Esophagus muscularis mucosa (tissue), 4 donors: ENCODE measurements at places on chromosomes 12 and 14. TPM values are rescaled to one million over a fixed set of nuclear protein-coding genes. Genes with fewer than 3 reads are reported as not detected.
A peak's percentile ranks its signal among the peaks of the same experiment; 100 is the strongest.

The SELPLG gene
- total RNA-seq: 7.2 TPM

- DNase-seq: no peak
These were observed 7.4 kb downstream of the TMEM120B start for GRCh38 chr12:121719926-121720414.

DNA sequence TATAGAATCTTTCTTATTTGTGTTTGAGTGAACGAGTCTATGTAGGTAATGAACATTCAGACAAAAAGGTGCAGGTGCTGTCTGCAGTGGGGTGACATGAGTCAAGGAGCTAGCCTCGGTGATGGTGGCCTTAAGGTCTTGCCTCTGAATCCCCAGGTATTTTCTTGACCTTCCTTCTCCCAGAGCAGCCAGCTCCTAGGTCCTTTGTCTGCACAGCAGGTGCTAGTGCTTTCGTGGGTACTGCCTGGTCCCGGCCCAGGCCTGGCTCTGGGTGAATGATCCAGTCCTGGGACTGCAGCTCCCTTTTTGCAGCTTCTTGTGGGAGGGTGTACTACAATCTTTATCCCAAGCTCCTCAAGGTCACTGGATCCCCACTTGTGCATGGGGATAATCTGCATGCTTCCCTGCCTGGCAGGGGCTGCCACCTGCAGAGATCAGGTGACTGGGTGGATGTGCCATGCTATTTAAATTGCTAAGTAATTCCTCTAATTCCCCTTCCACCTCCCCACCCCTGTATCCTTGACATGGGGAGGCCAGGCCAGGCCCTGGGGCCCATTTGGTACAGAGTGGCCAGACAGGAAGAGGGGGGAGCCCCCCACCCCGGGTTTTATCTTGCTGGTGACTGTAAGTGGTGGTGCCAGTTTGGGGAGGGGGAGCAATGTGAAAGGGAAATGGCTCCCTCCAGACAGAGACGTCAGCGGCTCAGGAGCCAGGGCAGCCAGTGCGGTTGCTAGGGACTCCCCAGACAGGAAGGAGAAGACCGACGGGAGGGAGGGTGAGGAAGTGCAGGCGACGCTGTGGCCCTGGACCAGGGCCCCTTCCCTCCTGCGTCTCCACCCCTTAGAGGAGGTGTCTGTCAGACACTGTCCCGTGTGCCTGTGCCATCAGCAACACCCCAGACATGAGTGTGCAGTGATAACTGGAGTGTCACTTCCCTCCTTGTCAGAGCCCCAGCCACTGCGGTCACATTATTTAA lies 6.7 kb downstream of the VASH1 start:
- no peak for DNase-seq

The TARBP2 gene
- 12.7 TPM for total RNA-seq

DNA sequence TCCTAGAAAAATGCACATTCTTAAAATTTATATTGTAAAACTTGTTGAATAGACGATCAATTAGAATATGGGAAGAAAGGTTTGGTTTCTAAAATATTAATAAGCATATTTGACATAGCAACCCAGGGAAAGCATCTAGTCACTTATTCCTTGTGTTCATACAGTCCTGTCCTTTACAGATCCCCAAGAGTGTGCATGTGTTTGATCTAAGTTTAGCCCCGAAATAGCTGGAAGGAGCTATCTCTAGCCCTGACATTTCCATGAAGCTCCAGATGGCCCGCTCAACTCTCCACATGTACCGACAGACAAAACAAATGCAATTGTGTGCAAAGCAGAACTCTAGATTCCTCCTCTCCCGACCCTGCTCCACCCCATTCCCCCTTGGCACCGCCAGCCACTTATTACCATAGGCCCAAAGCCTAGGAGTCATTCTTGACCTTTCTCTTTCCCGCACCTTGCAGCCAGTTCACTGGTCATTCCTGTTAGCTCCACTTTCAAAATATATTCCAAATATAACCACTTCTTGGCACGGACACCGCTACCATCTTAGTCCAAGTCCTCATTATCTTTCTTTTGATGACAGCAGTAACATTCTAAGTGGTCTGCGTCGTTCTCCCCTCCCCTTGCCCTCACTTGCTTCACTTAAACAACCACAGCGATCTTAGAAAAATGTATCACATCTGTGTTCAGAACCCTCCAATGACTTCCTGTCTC lies 45.4 kb upstream of the GZMB start:
- DNase-seq: no peak

The KRT79 gene
- total RNA-seq: not detected

DNA sequence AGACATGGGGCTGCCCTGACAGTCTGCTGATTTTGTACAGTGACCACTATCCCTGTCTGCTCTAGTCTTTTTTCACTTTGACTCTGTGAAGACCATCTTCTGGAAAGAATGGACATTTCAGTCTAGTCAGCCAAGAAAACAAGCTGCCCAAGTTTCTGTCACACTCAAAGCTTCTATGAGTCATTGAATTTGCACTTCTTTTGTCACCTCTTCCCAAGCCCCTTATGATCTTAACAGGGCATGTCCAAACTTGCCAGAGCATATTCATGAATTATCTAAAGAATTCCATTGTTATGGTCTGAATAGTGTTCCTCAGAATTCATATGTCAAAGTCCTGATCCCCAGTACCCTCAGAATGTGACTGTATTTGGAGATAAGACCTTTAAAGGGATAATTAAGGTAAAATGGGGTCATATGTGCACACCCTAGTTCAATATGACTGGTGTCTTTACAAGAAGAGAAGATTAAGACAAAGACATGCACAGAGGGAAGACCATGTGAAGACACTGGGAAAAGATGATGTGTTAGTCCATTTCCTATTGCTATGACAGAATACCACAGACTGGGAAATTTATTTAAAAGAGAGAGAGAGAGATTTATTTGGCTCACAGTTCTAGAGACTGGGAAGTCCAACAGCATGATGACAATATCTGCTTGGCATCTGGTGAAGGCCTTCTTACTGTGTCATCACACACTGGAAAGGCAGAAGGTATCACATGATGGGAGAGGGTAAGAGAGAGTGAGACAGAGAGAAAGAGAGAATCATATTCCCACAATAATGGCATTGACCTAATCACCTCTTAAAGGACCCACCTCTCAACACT lies 242.6 kb downstream of the BTG1 start:
- DNase-seq: no peak

DNA sequence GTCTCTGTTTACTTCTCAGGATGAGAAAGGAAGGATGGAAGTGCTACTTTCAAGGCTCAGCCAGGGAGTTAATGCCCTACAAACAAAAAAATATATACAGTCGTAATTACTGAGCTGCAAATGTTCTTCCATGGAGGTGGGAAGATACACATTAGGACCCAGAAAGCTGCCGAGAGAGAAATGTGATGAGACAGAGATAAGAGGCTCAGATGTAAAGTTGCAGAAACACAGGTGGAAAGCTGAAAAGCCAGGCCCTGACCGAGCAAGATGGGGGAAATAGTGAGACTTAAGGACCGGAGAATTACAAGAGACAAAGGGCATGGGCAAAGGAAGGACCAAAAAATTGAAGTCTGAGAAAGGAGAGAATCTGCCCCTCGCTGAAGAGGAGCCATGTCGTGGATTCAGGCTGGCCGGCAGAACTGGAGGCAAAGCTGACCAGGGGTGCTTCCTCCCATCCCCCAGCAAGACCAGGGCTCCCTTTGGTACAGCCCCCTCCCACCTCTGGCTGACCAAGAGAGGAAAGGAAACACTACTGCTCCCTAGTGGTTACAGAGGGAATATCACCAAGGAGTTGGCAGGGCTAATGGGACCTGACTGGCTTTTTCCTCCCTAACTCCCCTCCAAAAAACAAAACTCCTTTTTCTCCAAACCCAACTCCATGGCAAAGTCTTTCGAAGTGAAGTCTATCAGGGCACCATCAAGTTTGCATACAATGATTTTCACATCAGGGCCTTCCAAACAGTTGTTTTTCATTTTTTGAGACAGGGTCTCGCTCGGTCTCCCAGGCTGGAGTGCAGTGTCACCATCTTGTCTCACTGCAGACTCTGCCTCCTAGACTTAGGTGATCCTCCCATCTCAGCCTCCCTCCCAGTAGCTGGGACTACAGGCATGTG lies 12.1 kb downstream of the ZFHX2 start:
- DNase-seq: no peak

- no peak for DNase-seq
These were observed 33.9 kb upstream of the CDKN3 start for GRCh38 chr14:54362759-54363437.

The SART3 gene
- 37.8 TPM for total RNA-seq

The ESR2 gene
- 0.83 TPM for total RNA-seq

The PTCSC3 gene
- not detected for total RNA-seq

The CLEC2A gene
- total RNA-seq: not detected

The PTGER2 gene
- 3.4 TPM for total RNA-seq

- no peak for DNase-seq
These were observed 22.4 kb upstream of the TAS2R42 start for GRCh38 chr12:11209113-11209512.

The RNF212B gene
- not detected for total RNA-seq

DNA sequence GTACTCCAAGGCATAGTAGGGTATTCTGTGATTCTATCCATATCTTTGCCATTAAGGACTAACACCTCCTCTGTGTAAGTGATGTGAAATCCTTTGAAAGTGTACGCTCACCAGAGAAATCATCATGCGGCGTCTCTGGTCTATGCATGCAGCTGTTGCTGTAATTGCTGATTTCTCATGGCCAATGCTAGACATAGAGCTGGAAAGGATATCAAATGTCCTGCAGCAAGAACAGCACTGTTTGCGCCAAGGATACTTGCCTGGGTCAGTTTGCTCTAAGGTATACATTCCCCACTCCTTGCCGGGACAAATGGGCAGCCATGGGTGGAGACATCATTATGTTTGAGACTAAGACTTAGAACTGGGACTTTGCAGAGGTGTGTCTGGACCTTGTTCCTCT lies 896.4 kb downstream of the BCL11B start:
- peak; percentile 57 for DNase-seq

The ACSM4 gene
- total RNA-seq: not detected

- no peak for DNase-seq
These were observed 1.0 kb downstream of the ELK3 start for GRCh38 chr12:96194971-96195844.

GRCh38 chr14:100531152-100532121 lies 55.8 kb downstream of the BEGAIN start:
- DNase-seq: peak; percentile 72

The KERA gene
- not detected for total RNA-seq

- no peak for DNase-seq
These were observed 17.6 kb downstream of the MMAB start for GRCh38 chr12:109555431-109556315.

DNA sequence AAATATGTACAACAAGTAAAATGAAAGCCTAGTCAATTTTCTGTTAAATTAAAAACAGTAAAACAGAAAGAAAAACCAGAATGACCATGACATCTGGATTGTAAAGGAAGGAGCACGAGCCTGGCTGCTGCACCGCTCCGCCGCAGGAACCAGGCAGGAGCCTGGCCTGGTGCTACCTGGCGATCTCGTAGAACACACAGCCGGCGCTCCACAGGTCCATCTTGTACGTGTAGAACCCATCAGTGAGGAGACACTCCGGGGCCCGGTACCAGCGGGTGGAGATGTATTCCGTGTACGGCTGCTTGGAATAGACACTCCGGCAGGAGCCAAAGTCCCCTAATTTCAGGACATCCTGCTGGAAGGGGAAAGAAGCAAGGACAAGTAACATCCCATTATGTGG lies 54.3 kb downstream of the MOK start:
- DNase-seq: no peak

The TPI1 gene
- total RNA-seq: 352 TPM

DNA sequence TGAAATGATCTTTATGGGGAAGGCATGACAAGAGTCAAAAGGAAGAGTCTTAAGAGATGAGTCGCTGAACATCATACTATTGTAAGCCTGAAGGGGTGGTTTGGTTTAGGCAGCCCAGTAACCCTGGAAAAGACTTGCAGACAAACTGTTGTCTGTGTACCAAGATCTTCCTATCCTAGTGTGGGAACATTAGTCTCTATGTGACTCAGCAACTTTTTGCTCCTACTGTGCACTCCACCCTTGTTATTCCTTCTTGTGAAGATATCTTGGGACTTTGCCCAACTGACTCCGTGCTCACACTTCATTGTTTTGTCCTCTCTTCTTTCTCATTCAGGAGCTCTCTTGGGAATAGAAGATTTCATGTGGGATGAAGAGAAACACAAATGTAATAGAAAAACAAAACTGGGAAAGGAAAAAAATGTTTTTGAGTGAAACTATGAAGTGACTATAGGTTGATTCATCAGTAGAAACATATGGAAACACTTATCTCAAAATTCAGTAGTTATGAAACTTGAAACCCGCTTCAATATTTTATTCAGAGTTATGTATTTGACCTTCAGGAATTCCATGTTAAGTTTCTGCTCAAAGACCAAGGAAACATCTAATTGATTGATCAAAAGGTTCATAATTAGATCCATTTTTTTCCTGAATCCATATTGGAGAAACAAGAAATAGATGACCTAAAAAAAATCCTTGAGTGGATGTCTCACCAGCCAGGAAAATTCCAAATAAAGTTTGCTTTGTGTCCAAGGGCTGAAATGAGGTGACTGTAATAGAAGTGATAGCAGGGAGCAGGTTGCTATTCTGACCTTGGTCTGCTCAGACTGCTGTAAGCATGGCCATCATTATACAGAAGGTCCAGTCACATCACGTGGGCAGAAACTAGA lies 67.2 kb downstream of the BTG1 start:
- no peak for DNase-seq

- no peak for DNase-seq
These were observed 60.6 kb downstream of the MYRFL start for GRCh38 chr12:69885658-69886057.

- DNase-seq: peak; percentile 68
These were observed 22.3 kb downstream of the DYRK4 start for GRCh38 chr12:4584281-4584680.

DNA sequence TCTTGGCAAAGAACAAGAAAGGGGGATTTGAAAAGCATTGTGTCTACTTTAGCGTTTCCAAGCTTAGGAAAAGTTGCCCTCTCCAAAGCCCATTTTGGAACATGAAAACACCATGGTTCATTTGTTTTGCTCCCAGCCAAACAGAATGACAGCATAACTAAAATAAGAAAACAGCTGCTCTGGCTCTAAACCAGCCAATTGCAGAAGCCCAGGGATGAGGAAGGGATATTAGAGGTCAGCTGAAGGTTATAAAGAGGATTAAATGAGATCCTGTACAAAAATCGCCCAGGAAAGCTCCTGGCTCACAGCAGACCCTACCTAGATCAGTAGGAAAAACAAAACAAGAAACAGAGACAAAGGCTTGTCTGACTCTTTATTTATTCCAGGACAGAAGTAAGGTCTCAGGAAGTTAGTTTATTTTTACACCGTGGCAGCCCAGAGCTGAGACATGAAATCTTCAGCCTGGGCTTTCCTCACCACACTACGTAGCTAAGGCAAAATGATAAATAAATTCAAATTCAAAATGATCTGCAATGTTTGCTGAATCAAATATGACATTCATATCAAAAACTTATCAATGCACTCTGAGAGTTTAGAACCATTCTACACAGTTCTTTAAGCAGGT lies 25.9 kb downstream of the SPX start:
- DNase-seq: no peak
